ENCODE measurements at places on chromosomes 6 and 20.

- DNase-seq, result no peak
Measured at GRCh38 chr20:32972181-32973076, 31.8 kb downstream of the SUN5 start.

DNA sequence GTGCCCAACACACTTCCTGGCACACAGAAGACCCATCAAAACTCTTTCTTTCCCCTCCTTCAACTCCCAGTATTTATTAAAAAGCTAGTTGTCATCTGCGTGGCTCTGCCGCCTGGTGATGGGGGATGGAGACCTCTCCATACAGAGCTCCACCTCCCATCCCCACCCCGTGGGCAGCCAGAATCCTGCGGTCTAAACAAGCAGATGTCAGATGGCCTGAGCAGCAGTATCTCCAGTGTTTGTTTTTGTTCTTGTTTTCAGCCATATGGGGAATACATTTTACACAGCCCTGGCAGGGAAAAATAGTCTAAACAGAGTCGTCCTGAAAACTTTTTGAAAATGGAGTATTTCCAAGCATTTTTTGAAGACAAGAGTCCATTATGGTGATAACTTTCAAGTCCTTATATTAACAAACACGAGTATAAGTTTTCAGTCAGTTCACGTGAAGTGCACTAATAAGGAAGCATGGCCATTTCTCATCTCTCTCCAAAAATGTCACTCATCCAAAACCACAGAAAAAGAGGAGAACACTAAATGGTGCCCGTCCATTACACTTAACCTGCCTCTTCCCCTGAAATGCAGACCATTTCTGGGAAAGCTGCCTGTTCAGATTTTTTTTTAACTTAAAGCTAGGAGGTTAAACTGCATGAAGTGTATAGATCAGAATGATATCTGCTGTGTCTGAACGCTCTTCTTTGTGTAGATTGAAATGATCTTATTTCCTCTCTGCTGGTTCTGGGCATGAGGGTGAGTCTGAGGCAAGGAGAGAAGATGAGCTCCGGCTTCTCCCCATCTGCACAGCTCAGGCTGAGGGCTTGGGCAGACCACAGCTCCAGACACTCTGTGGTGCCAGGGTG, 91.0 kb downstream of the TCP11 start:
- peak; percentile 65 for DNase-seq

DNA sequence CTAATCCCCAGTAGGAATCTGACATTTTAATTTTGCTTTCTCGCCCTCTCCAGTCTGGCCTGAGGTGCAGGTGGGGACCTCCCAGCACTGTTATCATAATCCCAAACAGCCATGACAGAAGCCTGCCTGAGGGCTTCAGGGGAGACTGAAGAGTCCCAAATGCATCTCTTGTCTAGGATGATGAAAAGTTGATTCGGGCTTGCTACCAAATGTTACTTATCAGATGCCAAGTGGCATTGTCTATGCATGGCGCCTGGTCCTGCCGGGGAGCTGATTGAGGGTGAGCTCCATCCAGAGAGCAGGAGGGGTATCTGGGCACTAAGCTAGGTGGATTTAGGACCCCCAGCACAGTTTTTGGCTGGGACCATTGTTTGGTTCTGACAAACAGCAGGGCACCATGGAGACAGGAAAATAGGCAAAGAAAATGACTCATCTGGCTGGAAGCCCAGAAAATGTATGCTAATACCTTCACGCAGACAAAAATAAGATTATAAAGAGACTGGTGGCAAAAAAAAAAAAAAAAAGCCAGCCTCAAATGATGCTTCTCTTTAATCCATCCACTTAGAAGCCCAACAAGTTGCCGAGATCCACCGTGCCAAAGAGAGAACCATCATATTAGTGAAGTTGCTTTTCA, 513.7 kb upstream of the SULF2 start:
- peak; percentile 95 for DNase-seq

DNA sequence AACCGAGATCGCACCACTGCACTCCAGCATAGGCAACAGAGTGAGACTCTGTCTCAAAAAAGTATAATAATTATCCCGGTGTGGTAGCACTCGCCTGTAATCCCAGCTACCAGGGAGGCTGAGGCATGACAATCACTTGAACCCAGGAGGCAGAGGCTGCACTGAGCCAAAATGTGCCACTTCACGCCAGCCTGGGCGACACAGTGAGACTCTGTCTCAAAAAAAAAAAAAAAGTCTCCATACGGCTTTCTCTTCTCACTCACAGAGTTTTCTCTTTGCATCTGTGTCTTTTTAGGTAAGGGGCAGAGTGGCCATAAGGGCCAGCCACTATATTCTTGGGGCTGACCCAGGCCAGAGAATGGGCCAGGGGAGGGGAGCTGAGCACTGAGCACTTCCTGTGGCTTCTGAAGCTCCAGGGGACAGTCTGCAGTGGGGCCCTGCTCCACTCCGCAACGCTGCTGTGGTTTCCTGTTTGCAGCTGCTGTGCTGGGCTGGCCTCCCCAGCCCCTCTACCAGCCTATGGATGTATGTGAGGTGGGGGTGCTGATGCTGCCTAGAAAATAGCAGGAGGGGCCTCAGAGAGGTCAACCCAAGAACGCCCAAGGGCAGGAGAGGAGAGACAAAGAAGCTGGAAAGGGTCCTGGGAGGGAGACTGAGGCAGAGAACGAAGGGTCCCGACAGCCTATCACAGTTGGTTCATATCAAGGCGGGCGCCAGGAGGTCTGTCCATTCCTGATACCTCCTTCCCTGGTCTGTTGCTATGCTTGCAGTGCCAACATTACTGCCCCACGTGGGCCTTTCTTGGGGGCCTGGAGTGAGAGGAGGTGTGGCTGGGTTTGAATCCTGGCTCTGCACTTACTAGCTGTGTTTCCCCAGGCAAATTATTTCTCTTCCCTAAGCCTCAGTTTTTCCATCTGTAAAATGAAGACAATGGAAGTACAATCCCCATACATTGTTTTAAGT, 16.0 kb downstream of the SLA2 start:
- peak; percentile 27 for DNase-seq

GRCh38 chr6:32288426-32288825, 64.6 kb upstream of the NOTCH4 start:
- DNase-seq, result no peak

DNA sequence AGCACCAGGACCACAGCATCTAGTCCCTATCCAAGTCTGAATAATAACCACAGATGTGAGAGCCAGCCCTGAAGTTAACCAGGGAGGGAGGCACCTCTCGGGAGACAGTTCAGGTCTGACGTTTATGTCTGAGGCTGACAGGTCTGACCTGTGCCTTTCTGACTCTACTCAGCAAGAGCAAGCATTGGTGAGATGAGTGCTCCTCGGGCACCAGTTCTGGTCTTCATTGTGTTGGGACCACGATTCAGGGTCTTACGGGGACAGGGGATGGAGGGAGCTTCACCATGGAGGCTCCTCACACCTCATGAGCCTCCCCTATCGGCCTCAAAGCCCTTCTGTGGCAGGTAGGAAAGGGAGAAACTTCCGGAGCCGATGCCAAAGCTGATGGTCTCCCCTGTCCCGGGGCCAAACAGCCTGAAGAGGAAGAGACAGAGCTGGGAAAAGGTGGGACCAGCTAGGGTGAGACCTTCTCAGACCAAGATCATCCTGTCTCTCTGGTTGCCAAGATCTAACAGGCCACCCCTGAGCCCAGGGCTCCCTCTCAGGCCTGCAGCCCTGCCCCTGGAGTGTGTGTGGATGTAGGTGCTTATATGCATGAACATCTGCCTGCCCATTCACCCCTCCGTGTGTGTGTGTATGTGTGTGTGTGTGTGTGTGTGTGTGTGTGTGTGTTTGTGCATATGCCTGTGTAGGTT, 170.5 kb downstream of the VEGFA start:
- DNase-seq, result no peak

GRCh38 chr20:30506100-30506499, 751.4 kb upstream of the DEFB115 start:
- no peak for DNase-seq

GRCh38 chr6:72657407-72658197, 35.7 kb downstream of the KCNQ5 start:
- DNase-seq, result peak; percentile 67

- DNase-seq, result no peak
Measured at GRCh38 chr6:167731216-167731615, 95.5 kb upstream of the AFDN start.

GRCh38 chr20:49868964-49869363, 46.4 kb downstream of the SPATA2 start:
- DNase-seq, result no peak

GRCh38 chr6:35728683-35729678, 7.9 kb upstream of the ARMC12 start:
- no peak for DNase-seq

GRCh38 chr20:20593447-20594170, 118.8 kb downstream of the RALGAPA2 start:
- DNase-seq, result peak; percentile 40

DNA sequence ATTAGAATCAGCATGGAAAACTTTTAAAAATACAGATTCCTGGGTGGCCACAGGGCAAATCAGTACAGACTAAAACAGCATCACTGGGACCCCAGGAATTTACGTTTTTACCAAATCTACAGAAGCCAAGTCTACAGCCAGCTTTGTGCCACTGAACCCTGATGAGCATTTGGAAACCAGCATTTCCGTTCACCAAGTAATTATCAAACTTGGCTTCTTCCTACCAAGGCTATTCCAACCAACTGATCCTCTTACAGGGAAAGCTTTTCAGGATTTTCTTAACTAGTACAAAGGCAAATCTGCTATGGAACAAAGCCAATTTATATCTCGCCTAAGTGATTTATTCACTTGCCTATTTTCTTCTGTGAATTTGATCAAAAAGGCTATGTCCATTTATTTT, 47.0 kb downstream of the PLAGL1 start:
- DNase-seq, result no peak

GRCh38 chr6:110408901-110409300, 6.5 kb downstream of the DDO start:
- DNase-seq, result no peak

DNA sequence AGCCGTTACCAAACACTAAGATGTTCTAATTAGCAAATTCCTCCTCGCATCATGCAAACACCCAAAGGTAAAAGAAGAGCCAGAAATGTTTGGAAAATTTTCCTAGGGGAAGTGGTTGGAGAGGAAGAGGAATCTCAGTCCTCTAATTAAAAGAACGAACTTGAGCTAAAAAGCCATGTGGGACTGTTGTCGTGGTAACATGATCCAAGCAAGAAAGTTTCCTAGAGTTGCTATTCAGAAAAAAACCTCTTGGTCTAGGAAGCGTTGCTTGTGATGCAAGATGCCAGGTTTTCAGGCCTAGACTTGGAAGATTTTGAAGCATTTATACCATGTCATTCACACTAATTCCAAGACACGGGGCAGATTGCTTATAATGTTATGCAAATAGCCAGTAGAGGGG, 106.8 kb upstream of the DOK5 start:
- no peak for DNase-seq

DNA sequence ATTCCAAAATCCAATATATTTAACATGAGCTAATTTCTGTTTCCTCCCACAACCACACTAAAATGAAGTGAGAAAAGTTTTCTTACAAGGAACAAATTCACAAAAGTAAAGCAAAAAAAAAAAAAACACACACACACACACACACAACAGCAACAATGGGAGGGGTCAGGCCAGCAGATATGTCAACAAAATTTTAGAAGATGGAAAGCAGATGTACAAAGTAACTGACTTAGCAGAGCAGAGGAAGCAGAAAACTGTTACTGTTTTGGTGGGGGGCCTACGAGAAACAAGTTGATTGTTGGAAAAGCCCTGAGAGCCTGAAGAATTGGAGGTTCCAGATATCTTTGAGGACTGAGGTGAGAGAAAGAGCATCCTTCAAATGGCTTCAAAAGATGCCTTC, 11.7 kb downstream of the EPB41L2 start:
- DNase-seq, result no peak

- no peak for DNase-seq
Measured at GRCh38 chr6:170050591-170051041, 240.3 kb downstream of the DLL1 start.

- no peak for DNase-seq
Measured at GRCh38 chr6:141199074-141199473, 933.7 kb upstream of the GJE1 start.

DNA sequence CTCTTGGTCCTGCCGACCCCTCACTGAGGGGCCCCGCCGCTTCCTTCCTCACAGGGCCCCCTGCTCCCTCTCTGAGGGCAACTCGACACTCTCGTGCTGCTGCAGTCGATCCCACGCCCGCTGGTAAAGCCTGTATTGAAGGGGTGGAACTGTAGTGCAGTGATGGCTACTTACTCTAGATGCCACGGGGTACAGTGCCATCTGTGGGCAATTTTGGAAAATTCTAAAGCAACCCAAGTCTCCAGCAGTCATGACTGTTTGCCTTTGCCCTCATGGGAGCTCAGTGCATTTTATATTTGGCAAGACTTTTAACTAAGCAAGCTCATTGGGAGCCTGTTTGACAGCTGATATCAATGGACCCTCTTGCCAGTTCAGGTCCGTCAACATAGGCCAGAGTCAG, 6.5 kb upstream of the C6orf136 start:
- no peak for DNase-seq

DNA sequence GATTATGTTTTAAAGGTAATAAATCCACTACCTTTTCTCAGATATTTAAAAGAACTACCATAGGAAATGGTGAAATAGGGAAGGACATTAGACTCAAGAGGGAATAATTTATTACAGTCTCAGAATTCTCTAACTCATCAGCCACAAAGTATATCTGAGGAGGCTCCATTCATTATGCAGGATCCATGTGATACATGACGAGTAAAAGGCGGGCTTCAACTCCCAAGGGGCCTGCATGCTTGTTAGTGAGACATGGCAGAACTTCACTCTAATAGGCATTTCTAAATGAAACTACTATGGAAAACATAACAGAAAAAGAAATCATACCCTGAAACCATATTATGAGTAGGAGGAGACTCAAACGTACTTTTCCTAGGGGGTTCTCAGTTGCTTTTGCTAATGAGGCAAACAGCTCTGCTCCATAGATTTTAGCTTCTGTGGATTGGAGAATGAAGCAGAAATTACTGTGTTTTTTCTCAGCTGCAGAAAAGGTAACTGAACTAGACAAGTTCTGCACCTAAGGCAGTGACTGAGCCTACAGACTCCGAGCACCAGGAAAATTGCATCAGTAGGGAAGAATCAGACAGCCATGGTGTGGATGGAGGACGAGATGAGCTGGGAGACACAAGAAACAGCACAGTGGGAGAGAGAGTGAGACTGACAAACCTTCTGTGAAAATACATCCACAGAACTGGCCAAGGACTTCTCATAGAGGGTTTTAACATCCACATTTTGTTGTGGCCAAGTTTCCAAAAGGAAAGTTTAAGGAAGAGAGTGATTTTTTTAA, 254.6 kb upstream of the PRDM1 start:
- DNase-seq, result peak; percentile 33

GRCh38 chr20:45283551-45284057, 23.0 kb upstream of the RBPJL start:
- DNase-seq, result peak; percentile 16

GRCh38 chr20:57902473-57902872, 192.7 kb upstream of the PMEPA1 start:
- DNase-seq, result peak; percentile 83

- no peak for DNase-seq
Measured at GRCh38 chr6:6766230-6766905, 177.8 kb downstream of the LY86 start.

- no peak for DNase-seq
Measured at GRCh38 chr20:51140671-51141070, 117.8 kb upstream of the KCNG1 start.

GRCh38 chr20:7856756-7857155, 83.5 kb downstream of the HAO1 start:
- peak; percentile 76 for DNase-seq

GRCh38 chr6:145036236-145036635, 699.1 kb downstream of the EPM2A start:
- DNase-seq, result no peak

Data from fibroblast of skin of back (primary cell).